Activated CD8-positive, alpha-beta memory T cell treated with anti-CD3 and anti-CD28 coated beads for 4 hours (primary cell): ENCODE measurements at places on chromosomes 2 and 18.

DNA sequence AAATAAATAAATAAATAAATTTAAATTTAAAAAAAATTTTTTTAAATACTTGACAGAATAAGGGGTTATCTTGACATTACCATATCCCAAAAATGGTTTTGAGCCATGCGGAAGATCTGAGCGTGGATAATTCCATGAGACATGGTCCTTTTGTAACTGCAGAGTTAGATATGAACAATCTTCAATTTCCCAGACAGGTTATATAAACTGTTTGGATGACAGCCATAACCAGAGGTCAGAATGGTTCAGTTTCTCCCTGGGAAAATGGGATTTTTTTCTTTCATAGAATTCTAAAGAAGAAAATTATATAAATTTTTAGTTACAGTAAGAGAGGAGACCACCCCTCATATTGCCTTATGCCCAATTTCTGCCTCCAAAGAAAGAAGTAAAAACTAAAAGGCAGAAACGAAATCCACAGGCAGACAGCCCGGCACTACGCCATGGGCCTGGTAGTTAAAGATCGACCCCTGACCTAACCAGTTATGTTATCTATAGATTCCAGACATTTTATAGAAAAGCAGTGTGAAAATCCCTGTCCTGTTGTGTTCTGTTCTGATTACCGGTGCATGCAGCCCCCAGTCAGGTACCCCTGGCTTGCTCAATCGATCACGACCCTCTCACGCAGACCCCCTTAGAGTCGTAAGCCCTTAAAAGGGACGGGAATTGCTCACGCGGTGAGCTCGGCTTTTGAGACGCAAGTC is 3.0 kb downstream of the GALM start:
- DNase-seq = no peak

DNA sequence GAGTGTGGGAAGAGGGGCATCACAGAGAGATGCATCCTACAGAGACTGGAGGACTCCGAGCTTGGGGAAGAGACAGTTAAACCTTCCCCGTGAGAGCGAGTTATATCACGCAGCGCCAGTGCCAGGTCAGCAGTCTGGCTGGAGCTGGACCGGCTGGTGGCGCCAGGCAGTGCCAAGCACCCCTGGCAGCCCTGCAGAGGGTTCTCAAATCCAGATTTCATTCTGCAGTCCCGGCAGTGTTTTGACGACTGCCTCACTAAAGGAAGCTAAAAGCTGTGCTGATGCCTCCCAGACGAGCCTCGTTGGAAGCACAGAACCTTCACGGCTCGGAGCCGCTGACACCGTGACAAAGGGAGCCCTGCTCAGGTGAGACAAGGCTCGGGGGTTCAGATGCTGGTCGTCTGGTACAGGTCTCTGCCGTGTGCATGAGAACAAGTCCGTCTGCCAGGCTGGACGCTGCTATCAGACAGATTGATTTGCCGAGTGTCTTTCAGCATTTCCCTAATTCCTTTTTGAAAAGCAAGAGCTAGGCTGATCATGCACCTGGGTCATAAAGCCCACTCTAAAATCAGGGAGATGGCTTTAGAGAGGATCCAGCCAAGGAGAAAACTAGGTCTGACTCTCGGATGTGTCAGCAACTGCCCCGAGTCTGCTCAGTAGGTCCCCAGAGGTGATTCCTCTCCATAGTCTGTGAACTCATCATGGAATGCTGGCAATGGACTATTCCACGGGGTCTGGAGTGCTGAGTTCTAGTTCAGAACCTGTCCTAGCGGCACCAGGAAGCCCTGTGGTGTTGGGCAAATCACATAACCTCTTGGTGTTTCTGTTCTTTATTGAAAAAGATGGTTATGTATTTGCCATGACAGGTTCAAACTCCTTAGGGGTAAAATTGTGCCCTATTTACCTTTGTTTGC is 240.6 kb downstream of the SOX11 start:
- no peak for DNase-seq

DNA sequence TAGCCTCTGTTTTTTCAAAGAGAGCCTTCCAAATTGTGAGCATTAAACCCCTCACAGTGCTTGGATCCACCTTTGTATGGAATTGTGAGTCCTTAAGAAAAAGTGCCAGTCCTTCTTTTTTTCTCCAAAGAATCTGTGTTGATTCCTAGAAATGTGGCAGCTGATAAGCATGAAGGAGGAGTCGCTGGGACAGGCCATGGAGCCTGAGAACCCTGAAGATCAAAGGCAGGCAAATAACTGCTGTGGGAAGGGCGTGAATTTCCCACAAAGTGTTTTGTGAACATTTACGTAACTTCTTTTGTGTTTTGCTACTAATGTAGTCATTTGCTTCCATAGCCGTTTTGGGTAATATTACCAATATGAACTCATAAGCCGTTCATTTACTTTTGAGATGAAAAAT is 27.7 kb upstream of the CHMP1B start:
- no peak for DNase-seq

DNA sequence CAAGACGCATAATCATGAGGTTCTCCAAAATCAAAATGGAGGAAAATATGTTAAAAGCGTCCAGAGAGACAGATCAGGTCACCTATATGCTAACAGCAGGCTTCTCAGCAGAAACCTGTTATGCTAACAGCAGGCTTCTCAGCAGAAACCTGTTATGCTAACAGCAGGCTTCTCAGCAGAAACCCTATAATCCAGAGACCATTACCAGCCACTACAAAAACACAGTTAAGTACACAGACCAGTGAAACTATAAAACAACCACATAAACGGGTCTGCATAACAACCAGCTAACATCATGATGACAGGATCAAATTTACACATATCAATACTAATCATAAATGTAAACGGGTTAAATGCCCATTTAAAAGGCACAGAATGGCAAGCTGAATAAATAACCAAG is 1548.4 kb upstream of the TMEFF2 start:
- DNase-seq = no peak

GRCh38 chr2:190838492-190838910 is 42.1 kb upstream of the GLS start:
- DNase-seq = no peak

- DNase-seq = no peak
Observed at GRCh38 chr2:56465491-56465890, 281.7 kb downstream of the CCDC85A start.

GRCh38 chr18:33132657-33133056 is 307.9 kb downstream of the CCDC178 start:
- DNase-seq = no peak

DNA sequence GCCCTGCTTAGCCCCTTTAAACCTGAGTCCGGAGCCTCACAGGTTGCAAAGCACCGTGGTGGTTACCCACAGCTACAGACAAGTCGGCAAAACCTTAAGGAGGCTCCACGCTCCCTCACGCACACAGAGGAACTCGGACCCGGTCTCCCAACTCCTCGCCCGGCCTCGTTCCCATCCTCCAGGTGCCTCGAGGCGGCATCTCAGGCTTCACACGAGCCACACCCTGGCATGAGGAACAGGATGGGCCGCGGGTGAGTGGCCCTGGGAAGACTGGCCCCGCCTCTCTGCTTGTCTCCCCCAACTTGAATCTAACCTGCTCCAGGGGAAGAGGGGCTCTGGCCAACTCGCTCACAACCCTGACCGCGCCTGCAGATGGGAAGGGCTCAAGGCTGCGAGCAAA is 97.4 kb downstream of the EIPR1 start:
- DNase-seq = no peak

- DNase-seq = no peak
Observed at GRCh38 chr2:206798000-206798399, 32.6 kb downstream of the FASTKD2 start.

- DNase-seq = no peak
Observed at GRCh38 chr2:191923652-191923997, 76.7 kb upstream of the CAVIN2 start.
